ENCODE measurements at places on chromosomes 1 and 21.

GRCh38 chr1:160261893-160262794 lies at the start of gene DCAF8:
Gene DCAF8, minus strand, starts transcription at chr1:160262549. Its CDS starts 18,541 bp downstream, at chr1:160244008.
- DNase-seq, result peak; percentile 97

DNA sequence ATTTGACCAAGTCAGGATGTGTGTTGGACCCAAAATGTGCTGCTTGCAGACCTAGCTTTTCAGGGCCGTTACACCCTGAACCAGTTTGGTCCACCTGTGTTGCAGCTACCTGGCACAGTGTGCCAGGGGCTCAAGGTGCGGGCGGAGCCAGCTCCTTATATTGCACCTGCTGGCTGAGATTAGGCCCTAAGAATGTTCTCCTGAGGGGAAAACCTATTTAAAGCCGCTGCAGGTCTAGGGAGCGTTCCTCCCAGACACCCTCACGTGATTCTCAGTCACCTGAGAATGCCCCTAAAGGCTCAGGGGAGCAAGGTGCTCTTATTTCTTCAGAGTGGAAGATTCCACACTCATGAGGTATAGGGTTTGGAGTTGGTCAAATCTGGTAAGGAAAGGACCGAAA lies 12.0 kb downstream of the GSTM3 start:
- no peak for DNase-seq

DNA sequence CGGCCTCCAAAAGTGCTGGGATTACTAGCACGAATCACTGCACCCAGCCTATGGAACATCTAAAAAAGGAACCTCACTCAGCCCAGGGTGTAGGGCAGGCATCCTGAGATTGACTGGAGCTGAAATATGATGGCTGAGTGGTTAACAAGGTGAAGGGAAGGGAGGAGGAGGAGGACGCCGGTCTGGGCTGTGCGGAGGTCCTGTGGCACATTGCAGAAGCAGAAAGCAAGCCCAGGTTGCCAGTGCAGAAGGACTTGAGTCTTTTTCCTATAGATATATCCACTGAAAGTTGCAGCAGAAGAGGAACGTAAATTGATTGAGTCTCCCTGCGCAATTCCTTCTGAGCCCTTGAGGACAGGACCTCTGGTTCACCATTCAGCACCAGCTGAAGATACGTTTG lies 1.5 kb upstream of the KIF17 start:
- DNase-seq, result no peak

GRCh38 chr21:46557919-46558392 lies 46.9 kb downstream of the S100B start:
- no peak for DNase-seq

GRCh38 chr1:57361516-57361915 lies 62.3 kb downstream of the DAB1 start:
- DNase-seq, result no peak

DNA sequence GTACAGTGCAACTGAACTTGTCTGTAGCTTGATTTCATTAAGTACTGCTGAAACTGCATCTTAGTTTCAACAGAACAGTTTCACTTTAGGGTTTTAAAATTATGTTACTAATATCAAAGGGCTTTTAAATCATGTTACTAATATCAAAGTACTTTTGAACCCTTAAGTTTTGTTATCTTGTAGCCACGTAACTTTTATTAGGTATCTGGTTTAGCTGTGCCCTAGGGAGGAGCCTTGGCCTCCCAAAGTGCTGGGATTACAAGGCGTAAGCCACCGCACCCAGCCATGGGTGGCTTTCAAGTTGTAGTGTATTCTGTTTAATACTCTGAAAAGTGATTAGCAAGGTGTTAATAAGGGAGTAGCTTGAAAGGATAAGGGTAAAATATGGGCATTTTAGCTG lies 2.0 kb downstream of the KDM4A start:
- DNase-seq, result no peak

GRCh38 chr1:150574260-150575071 lies 4.9 kb downstream of the MCL1 start:
- DNase-seq, result no peak

- no peak for DNase-seq
These were observed 43.8 kb upstream of the BEND5 start for GRCh38 chr1:48820491-48820890.

DNA sequence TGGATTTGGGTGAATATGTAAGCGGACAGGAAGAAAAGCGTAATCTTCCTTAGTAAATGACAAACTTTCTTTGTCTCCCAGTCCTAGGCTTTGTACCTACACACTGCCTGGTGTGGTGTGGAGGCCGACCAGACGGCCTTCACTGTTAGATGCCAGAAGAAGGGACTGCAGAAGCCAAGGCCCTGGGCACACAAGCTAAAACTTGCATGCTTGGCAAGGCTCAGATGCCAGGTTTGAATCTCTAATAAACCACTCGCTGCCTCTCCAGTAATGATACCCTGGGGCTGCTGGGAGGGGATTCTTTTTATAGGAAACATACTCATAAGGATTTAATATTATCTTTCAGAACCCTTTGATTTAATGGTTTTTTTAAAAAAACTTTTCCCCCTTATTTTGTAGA lies 263.8 kb downstream of the PTPRC start:
- DNase-seq, result no peak

DNA sequence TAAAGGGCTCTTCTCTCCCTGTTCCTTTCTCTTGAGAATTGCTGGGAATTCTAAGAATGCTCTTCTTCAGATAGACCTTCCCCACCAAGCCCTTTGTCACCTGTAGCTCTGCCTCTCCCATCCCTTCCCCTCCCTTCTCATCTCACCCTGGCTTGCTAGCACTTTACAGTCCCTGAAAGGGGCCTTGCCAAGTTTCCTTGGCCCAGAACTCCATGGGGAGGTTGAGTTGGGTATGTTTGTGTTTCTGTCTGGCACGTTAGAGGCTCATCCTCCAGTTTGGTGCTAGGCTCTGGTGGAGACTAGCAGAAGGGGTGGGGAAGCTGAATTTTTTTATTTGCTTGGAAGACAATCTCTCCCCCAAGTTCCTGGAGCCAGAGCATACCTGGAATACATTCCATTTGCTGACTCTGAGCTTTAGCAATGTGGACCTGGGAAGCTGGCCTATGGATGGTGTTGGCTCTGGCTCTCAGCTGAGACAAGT lies 4.9 kb downstream of the CGN start:
- DNase-seq, result no peak

DNA sequence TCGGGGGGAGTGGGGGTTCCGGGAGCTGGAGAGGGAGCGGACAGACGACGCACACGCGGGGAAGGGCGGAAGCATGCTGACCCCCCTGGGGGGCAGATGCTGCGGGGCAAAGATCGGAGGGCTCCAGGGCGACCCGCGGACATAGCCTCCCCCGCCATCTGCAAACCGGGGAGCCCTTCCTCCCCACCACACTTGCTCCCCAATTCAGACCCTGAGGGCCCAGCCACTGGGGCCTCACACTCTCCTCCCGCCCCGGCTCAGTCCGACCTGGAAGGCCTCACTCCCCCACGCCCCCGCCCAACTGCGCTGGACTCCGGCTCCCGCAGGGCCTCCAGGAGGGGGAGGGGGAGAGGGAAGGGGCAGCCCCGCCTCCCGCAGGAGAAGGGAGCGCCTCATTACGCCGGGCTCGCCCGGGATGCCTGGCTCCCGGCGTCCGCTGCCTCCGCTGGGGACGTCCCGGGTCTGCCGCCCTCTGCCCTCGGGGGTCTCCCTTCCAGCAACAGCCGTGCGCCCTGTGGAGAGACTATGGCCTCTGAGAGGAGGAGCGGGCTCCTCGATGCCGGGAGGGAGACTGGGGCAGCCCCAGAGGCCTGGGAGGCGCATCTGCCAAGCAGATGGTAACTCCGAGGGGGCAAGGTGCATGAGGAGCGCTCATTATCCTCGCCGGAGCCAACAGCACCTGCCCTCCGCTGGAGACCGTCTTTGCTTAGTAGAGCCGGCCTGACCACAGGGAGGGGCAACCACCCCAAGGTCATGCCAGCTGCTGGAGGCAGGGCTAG lies 636 bp upstream of the CAMK2N1 start:
- DNase-seq, result no peak

- DNase-seq, result no peak
These were observed 360.2 kb upstream of the BRINP3 start for GRCh38 chr1:190837888-190838287.

GRCh38 chr1:183983371-183984105 lies 54.0 kb downstream of the COLGALT2 start:
- no peak for DNase-seq

DNA sequence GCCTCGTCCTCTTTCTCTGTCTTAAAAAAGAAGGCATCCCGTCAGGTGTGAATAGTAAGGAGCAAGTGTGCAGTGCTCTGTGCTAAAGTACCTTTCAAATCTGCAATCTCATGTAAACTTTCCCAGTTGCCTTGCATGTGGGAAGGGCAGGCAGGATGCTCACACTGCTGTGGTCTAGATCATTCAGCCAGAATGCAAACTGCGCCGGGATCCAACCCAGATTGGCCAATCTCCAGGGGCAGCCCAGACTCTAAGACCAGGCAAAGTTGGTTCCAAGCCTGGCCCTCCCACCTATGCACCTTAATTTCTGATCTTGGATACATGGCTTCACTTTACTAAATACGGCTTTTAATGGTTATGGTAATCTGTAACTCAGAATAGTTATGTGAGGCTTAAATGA lies 3.2 kb upstream of the MAP1LC3C start:
- no peak for DNase-seq

GRCh38 chr1:788835-789234 lies 102.4 kb upstream of the OR4F16 start:
- no peak for DNase-seq

DNA sequence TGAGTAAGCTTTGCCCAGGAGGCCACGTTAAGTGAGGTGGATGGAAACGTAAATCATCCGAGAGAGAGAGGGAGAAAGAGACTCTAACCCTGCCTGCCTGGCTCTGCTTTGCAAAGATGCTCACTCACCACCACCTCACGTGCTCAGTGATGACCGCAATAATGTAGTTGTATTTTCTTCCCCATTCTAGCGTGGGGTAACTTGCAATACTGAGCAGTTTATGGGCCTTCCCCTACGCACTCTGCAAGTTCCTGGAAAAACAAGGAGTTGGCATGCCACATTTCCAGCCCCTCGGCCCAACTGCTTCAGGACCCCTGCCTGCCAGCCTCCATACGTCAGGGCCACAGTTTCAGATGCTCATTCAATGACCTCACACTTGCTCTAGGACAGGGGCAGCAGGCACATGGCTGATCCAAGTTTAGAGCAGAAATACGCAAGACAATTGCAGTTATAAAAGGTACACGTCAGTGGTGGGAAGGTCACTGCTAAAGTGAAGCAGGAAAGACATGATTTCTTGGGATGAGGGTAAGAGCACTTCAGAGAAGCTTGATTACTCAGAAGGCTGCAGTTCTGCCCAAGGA lies 112.5 kb upstream of the RAB4A start:
- no peak for DNase-seq

- no peak for DNase-seq
These were observed 67.8 kb downstream of the VPS26C start for GRCh38 chr21:37199057-37199924.

- no peak for DNase-seq
These were observed 233.4 kb downstream of the DSCAM start for GRCh38 chr21:40613546-40614030.

GRCh38 chr21:28798798-28799197 lies 193.9 kb downstream of the LTN1 start:
- DNase-seq, result no peak

GRCh38 chr1:98196012-98196411 lies 275.2 kb upstream of the DPYD start:
- DNase-seq, result no peak

DNA sequence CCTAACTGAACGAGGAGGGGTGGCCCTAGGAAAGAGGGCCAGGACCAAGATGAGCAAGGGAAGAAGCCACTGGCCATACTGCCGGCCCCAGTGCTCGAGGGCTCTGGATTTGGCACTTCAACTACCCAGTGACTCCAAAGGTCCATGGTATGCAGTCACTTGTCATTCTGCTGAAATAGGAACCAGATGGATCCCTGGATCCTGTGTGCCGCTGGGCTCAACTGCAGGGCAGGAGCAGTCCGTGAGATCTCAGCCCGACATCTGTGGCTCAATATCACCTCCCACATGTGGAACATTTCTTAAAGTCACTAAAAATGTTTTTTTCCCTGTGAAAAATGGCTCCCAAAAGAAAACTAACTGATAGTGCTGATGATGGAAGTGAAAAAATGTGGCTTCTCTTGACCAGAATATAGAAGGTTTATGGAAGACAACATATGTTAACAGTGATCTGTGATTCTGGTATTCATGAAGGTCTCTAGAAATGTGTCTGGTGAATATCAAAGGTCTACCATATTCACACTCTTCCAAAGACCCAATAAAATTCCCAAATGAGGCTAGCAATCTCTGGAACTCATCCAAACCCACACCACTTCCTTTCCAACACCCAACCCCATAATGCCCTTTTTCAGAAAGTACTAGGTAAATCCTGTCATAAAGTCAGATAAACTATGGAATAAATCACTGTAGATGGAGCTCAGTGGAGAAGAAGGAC lies 24.1 kb downstream of the PAFAH2 start:
- DNase-seq, result no peak

GRCh38 chr1:236944556-236944955 lies 59.7 kb downstream of the MT1HL1 start:
- DNase-seq, result no peak

GRCh38 chr1:214506972-214507431 lies 44.4 kb downstream of the PTPN14 start:
- no peak for DNase-seq

GRCh38 chr21:44695184-44695583 lies 1.8 kb upstream of the KRTAP10-12 start:
- DNase-seq, result no peak

- no peak for DNase-seq
These were observed 41.8 kb downstream of the ZNF281 start for GRCh38 chr1:200367841-200368534.

- no peak for DNase-seq
These were observed 842 bp downstream of the ATXN7L2 start for GRCh38 chr1:109484519-109484975.

GRCh38 chr1:65393347-65393746 lies 27.1 kb upstream of the LEPR start:
- no peak for DNase-seq

GRCh38 chr1:109783436-109783835 lies 19.7 kb upstream of the EPS8L3 start:
- no peak for DNase-seq

DNA sequence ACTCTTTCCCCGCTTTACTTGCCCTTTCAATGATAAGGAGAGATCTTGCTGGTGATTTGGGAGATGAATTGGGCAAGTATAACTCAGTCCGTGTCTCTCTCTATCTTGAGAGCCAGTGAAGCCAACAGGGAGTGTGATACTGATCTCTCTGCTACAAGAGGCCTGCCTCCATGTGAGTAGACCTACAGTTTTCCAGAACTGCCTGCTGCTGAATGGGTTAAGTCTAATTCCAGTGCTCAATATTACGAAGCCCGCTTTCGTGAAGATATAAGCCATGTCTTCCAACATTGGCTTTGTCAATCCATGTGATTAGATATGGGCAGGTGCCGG lies 92.6 kb downstream of the ADCY10 start:
- DNase-seq, result no peak

- no peak for DNase-seq
These were observed 14.1 kb downstream of the WDR47 start for GRCh38 chr1:109027841-109028240.

GRCh38 chr1:246647113-246647512 lies 77.1 kb upstream of the SCCPDH start:
- no peak for DNase-seq

DNA sequence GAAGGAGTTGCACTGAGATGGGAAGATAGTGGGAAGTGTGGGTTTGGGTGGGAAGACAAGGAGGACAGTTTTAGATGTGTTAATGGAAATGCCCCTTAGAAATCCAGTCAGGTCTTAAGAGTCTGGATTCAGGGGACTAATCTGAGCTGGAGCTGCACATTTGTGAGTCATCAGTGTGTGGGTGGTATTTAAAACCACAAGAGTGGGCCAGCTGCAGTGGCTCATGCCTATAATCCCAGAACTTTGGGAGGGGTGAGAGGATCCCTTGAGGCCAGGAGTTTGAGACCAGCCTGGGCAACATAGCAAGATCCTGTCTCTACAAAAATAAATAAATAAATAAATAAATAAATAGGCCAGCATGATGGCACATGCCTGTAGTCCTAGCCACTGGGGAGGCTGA lies 40.9 kb upstream of the SLC6A9 start:
- no peak for DNase-seq
